ENCODE measurements at places on chromosomes 6 and 20.

GRCh38 chr6:5481033-5481432 lies 219.7 kb downstream of the FARS2 start:
- no peak for DNase-seq

DNA sequence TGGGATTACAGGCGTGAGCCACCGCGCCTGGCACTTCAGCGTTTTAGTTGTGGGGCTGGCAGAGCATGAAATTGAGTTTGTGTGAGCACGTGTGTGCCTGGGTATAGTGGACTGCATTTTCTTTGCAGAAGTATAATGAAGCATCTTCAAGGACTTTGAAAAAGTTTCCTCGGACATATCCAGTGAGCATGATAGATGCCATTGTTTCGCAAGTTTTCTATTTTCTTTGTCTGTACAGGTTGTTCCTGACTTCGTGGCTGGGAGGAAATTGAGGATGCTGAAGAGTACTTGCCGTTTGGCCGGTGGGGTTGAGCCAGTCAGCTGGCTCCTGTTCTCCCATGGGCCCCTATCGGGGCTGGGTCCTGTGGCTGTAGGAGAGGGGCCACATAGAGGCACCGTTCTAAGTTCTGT lies 55.9 kb downstream of the RREB1 start:
- DNase-seq, result no peak

- DNase-seq, result no peak
Measured at GRCh38 chr20:63370618-63371187, 9.6 kb upstream of the CHRNA4 start.

- DNase-seq, result no peak
Measured at GRCh38 chr20:2922957-2923356, 49.7 kb downstream of the PTPRA start.

- DNase-seq, result no peak
Measured at GRCh38 chr6:138415125-138415524, 11.1 kb downstream of the HEBP2 start.

DNA sequence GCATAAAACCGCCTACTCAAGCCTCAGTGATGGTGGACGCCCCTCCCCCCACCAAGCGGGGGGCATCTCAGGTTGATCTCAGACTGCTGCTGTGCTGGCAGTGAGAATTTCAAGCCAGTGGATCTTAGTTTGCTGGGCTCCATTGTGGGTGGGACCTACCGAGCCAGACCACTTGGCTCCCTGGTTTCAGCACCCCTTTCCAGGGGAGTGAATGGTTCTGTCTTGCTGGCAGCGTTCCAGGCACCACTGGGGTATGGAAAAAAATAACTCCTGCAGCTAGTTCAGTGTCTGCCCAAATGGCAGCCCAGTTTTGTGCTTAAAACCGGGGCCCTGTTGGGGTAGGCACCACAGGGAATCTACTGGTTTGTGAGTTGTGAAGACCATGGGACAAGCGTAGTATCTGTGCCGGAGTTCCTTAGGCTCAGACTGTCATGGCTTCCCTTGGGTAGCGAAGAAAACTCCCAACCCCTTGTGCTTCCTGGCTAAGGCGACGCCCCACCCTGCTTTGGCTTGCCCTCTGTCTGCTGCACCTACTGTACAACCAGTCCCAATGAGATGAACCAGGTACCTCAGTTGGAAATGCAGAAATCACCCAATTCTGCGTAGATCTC lies 1334.5 kb upstream of the ADGRB3 start:
- no peak for DNase-seq

DNA sequence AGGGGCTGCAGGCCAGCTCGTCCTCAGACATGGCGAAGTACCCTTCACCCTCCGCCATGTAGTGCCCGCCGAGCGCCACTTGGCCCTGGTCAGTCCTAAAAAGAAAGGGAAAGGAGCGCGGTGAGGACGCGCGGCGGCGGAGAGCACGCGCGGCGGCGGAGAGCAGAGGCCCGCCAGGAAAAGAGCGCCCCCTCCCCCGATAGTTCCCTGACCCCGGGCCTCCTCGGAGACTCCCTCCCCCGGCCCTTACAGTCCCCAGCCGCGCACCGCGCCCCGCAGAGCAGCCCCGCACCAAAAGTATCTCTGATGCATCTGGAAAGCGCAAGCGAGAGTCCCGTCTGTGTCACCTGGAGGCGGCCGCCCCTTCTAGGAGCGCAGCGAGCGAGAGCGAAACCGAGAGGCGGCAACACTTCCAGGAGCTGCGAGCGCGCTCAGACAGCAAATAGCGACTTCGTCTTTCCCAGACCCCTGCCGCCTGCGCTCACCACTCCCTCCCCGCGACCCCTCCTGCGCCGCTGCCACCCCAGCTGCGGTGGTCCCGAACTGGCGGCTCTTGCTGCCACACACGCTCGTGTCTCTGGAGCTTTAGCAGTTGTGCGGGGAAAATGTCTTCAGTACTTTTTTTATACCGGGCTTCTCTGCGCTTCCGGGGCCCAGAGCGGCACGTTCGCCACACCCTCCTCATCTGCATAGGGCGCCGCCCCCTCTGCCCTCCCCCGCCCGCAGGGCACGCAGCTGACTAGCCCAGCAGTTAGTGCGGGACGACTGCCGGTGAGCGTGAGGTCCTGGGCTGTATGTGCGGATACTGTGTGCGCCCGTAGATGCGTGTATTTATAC lies at the start of gene TENT5A:
TSS of gene TENT5A (minus strand) at position 598 of the 837 bp plus-strand sequence. CDS start at position 58, 540 bp downstream.
- peak; percentile 97 for DNase-seq

GRCh38 chr20:5834436-5835005 lies 84.3 kb downstream of the SHLD1 start:
- DNase-seq, result no peak

- no peak for DNase-seq
Measured at GRCh38 chr6:76518443-76518842, 446.0 kb upstream of the IMPG1 start.

DNA sequence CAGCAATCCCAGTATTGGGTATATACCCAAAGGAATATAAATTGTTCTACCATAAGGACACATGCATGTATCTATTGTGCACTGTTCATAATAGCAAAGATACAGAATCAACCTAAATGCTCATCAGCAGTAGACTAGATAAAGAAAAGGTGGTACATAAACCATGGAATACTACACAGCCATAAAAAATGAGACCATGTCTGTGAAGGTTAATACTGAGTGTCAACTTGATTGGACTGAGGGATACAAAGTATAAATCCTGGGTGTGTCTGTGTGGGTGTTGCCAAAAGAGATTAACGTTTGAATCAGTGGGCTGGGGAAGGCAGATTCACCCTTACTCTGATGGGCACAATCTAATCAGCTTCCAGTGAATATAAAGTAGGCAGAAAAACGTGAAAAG lies 86.9 kb downstream of the MAN1A1 start:
- DNase-seq, result no peak

DNA sequence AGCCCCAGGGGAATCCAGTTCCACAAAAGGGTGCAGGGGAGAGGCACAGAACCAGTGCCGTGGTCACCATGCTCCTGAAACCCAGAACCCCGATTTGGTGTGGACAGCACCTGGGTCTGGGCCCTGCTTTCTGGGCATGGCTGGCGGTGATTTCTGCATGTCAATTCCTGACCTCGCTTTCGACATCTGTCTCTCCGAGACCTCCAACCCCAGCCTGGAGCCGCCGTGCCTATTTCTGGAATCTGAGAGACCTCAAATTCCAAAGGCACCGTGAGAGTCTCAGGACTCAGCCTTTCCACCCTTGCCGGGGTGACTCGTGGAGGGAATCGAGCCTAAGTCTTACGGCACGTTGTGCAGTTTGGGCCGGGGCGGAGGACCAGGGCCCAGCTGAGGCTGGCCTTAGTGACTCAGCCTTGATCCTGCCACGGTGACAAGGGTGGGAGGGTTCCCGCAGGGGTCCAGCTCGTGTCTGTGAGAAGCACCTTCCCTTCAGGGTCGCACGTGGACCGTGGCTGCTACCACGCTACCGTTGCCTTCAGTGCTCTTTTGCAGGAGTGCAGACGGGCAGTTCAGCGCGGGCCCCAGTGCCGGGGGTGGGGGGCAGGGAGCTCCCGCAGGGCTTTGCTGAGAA lies 133.7 kb downstream of the PXDC1 start:
- DNase-seq, result no peak

DNA sequence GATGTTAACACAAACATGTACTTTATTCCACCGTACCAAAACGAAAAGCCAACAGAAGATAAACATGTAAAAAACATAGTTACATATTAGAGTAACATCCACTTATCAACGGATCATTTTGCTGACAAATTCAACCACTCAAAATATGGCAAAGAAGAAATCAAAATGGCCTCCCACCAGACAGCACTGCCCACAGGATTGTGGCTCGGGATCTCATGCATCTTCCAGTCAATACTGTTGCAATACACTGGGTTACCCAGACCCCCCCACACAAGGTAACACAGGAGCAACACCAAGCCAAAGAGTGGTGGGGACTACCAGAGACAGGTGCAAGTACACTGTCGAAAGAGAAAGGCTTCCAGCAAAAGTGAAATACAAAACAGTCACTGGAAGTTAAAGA lies 57.9 kb upstream of the NHSL1 start:
- no peak for DNase-seq

DNA sequence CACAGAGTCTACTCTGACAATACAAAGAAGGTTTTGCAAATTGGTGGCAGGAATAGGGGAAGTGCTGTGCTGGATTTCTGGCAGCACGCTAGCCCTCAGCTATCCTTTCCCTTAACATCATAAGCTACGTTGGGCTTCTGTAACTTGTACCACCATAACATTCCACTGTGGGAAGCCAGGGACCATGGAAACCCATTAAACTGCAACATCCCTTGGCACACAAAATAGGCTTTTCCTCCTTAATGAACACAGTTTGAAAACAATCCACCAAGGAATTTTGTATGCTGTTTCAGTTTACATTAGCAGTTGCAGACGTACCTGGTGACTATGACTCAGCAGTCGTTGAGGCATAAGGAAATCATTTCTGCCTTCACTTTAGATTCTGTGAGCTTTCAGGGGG lies 203.9 kb upstream of the RAB32 start:
- DNase-seq, result peak; percentile 36

- no peak for DNase-seq
Measured at GRCh38 chr6:15475261-15475660, 187.6 kb downstream of the DTNBP1 start.

DNA sequence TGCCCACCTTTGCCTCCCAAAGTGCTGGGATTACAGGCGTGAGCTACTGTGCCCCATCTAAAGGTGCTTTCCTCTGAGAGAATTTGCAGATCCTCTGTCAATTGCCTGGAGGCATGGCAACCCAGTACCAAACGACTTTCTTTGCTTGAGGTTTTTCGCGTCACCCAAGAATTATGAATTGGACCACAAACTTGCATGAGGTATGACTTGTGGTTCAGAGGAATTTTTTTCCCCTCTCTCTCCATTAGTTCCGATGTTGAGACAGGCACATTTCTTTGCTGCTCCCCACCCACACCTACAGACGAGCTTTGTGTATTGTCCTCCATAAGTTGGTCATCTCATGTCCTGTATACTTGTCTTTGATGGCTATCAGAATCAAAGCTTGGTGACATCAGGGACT lies 11.8 kb upstream of the SCAF8 start:
- DNase-seq, result no peak

DNA sequence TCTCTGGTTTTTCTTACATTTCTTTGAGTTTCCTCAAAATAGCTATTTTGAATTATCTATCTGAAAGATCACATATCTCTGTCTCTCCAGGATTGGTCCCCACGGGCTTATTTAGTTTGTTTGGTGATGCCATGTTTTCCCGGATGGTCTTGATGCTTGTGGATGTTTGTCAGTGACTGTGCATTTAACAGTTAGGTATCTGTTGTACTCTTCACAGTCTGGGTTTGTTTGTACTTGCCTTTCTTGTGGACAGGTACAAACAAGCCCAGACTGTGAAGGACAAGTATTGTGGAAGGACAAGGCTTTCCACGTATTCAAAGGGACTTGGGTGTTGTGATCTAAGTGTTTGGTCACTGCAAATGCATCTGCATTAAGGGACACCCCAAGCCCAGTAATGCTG lies 49.9 kb upstream of the TOP1 start:
- no peak for DNase-seq

DNA sequence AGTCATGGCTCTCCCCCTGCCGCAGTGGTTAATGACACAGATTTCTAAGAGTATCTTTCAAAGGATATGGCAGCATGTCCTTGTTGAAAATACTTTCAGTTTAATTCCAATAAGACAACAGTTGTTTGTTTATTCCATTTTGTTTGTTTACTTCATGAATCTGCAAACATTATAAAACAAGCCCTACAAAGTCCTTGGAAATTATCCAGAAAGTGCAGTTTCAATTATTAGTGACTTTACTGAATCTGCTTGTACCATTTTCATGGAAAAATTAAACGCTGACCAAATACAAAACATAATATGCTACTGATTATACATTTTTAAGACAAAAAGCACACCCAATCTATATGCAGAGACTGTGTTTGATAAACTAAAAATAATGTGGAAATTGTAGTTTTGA lies 3.3 kb downstream of the HEY2 start:
- no peak for DNase-seq

DNA sequence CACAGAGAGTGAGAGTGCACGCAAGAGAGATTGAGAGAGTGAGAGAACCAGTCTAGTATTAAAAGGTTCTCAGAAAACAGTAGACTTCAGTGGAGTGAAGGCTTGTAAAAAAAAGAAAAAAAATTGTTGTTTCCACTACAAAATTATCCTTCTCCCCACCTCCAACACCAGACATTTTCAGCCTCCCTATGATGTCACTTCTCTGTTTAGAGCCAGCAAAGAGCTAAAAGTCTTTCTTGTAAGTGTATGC lies 77.8 kb downstream of the BACH2 start:
- DNase-seq, result no peak

GRCh38 chr6:167106406-167106805 lies 16.5 kb upstream of the CCR6 start:
- no peak for DNase-seq

DNA sequence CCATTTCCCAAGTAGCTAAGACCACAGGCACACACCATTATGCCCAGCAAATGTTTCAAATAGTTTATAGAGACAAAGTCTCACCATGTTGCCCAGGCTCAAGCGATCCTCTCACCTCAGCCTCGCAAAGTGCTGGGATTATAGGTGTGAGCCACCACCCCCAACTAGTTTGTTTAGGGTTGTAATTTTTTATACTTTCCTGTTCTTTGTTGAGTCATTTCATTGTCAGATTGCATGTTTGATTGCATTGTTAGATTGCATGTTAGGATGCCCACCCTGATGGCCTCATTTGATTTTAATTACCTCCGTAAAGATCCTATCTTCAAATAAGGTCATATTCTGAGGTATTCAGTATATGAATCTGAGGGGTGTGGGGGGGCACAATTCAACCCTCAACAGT lies 73.3 kb upstream of the SASH1 start:
- DNase-seq, result no peak

GRCh38 chr6:85824329-85824728 lies 181.6 kb upstream of the SYNCRIP start:
- DNase-seq, result no peak

GRCh38 chr6:160022793-160023192 lies 53.9 kb downstream of the IGF2R start:
- no peak for DNase-seq

DNA sequence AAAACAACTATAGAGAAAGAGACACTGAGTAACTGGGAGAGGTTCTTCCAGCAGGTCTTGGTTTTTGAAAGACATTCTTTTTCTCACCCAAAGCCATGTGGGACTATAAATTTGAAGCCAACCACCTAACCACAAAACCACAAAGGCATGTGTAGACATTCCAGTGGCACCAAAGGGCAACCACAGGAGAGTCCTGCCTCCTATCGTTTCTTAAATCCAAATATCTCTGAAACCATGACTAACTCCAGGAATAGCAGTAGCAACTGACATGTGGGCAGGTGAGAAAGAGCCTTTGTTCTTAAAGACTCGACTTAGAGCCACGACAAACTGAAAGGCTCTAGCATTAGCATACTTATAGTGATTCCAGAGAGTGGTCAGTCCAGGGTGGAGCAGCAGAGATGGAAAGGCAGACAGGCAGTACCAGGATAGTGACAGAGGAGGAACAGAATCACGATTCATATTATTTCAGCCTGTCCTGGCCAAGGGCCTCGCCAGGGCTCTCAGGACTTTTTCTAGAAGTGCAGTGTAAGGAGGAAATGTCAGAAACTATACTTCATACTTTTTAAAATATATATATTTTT lies 9.4 kb upstream of the COL9A1 start:
- DNase-seq, result peak; percentile 93

All from OCI-M1 (cell line).